DMS153 (cell line): ENCODE measurements at places on chromosomes 6 and 20.

DNA sequence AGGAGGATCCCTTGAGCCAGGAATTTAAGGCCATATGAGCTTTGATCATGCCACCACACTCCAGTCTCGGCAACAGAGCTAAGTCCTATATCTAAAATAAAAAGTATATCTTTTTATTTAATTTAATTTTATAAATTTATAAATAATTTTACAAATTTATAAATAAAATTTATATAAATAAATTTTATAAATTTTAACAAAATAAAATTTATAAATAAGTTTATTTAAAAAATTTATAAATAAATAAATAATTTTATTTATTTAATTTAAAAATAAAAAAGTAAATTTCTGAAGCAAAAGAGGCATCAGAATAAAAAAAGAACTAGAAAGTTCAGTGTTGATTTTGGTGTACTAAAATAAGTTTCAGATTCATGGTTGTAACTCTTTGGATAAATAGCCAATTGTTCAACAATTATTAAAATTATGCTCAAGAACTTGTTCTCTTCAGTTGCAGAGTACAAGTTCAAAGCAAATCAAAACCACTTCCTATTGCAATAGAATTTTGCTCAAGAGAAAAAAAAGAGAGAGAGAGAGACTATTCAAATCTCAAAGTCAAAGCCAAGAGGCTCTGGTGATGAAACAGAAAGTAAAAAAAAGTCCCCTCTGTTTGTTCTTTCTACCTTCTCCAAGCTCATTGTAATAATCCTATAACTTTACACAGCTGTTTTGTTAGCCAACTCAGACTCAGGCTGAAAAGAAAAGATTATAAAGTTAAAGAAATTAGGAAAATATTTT lies 547.5 kb upstream of the ADGRB3 start:
- no peak for DNase-seq

- no peak for DNase-seq
Measured at GRCh38 chr20:53570446-53571276, 23.0 kb downstream of the ZNF217 start.

- DNase-seq, result no peak
Measured at GRCh38 chr20:46354207-46354555, 45.9 kb upstream of the CDH22 start.

GRCh38 chr6:158086054-158086503 lies 82.0 kb downstream of the SERAC1 start:
- DNase-seq, result no peak
